ENCODE measurements at places on chromosomes 5 and 9. TPM values are rescaled to one million over a fixed set of nuclear protein-coding genes. Genes with fewer than 3 reads are reported as not detected.

The MEIKIN gene
- not detected for total RNA-seq

- peak; percentile 40 for DNase-seq
Measured at GRCh38 chr5:37789991-37790390, 49.9 kb downstream of the GDNF start.

GRCh38 chr9:72937545-72937944, 15.3 kb downstream of the ALDH1A1 start:
- no peak for DNase-seq

The CDX1 gene
- total RNA-seq = 0.65 TPM

The CDKN2B-AS1 gene
- 6.4 TPM for total RNA-seq

- no peak for DNase-seq
Measured at GRCh38 chr5:11378461-11378860, 525.8 kb downstream of the CTNND2 start.

DNA sequence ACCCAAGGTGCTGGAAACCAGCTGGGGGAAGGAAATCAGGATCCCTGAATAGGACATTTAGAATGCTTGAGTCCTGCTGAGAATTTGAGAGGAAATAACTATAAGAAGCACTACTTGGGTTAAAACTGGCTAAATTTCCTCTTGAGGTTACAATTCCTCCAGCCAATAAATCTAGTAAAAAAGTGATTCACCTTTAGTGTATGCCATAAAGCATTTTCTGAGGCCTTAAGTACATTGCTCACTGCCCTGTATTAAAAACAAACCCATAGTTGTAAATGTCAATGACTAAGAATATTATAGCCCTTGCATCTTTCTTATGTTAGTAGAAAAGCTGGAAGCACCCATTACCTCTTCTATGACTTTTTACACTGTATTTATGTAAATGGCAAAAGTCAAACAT, 634.7 kb upstream of the ARRDC3 start:
- DNase-seq = peak; percentile 8

GRCh38 chr5:173488144-173488543, 128.3 kb downstream of the BOD1 start:
- DNase-seq = no peak

DNA sequence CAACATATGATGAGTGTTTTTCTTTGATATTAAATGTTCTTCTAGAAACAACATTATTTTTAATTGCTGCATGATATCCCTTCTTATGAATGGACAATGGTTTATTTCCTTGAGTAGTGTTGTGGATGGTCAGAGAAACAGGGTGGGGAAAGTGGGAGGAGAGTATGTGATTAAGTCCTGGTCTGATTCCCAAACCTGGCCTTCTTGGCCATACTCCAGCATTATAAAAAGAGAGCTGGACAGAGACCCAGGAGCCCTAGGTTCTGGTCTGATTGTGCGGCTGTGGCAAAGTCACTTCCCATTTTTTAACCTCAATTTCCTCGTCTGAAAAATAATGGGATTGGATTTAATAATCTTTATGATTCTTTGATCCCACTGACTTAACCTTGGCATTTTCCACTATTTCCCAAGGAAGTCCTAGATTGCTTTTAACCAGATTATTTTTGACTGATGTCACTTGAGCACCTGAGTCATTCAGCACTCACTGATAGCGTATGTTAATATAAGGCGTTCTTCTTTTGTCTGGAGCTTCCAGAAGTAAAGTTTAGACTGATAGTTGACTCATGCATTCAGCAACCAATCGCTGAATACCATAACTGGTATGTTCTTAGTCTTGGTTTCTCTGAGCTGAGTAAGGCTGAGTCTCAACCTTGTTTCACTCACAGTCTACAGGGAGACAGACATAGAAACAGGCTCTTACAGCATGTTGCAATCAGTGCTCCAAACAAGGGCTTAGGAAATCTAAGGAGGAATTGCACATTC, 26.2 kb downstream of the OSMR start:
- peak; percentile 99 for DNase-seq

DNA sequence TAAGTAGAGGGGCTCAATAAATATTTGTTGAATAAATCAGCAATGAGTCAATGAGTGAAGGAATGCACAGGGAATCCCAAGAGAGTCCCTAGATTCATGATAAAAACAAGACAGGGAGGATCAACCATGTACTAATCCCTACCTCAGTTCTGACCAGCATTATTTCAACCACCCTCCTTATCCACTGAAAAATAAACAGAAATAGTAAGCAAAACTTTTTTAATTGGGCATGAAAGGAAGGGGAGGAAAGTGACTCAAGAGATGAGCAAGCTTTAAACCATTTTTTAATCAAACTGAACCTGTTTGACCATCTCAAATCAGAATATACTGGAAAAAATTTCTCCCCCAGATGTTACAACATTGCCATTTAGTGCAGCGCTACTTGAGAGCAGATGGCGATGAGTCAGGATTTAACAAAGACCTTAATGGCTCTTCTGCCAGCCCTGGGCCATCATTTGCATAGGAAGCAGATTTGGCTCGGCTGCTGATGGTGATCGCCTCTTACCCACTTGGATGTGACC, 194.8 kb upstream of the SLC30A5 start:
- peak; percentile 46 for DNase-seq

- DNase-seq = peak; percentile 91
Measured at GRCh38 chr5:61313960-61314681, 17.9 kb upstream of the ZSWIM6 start.

- no peak for DNase-seq
Measured at GRCh38 chr9:119083673-119084072, 285.6 kb downstream of the BRINP1 start.

DNA sequence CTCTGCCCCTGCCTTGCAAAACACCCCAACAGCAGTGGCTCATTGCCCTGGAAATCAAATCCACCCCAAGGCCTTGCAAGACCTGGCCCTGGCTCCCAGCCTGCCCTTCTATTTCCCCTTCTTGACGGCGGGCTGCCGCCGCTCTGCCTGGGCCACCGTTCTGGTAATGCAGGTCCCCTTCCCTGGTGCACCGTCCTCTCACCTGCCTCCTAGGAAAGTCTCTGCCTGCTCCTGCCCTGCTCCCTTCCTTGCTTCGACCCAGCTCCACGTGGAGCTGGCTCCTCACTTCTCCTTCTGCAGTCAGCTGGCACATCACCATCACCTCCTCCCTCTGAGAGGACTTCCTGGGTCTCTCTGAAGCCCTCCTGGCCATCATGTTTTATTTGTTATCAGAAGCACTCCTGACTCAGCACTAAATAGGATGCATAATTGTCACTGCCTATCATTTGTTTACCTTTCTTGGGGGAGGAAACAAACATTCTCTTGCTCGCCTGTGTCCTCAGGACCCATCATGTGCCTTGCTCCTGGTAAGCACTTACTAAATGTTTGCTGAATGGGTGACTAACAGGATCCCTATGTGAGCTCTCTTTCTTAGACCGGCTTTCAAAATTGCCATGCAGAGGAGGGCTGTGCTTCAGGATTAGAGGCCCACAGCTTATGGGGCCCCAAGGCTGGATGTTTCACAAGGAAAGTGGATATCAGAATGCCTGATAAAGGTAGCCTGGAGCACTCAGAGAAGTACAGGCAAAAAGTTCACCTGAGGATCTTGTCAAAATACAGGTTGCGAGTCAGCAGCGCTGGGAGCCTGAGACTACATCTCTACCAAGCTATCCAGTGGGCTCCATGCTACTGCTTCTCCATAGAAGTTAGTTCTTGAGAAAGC, 19.6 kb upstream of the C5orf47 start:
- peak; percentile 52 for DNase-seq

- DNase-seq = no peak
Measured at GRCh38 chr5:151730381-151730780, 28.1 kb downstream of the ATOX1 start.

DNA sequence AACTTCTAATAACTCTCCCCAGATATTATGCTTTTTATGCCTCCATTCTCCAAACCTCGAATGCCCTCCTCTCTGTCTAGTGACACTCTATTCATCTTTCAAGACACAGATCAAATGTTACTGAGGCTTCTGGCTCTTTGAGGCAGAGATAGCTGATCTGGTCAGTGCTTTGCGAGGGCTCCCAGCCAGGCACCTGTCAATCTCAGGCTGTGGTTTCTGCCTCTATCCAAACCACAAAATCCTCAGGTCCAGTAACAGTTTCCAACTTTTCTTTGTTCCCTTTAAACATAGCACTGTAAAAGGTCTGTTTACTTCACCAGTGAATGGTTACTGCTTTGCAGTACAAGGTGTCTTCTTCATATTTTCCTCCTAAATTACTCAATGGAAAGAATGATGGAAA, 11.5 kb upstream of the STK32A start:
- DNase-seq = no peak

DNA sequence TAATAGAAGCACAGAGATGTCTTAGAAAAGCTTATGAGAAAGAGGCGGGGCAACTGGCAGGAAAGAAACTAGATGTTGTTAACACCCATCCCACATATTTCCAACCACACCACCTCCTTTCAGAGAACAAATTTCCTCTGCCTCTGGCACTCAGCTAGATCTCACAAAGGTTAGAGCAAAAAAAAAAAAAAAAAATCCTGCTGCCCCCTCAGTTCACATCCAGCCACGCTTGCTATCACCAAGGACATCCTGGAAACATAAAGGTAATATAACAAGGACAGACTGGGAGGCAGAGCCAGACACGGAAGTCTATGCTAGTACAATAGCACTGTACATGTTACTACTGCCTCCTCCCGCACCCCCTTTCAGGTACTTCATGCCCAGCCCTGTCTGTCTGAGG, 238.0 kb upstream of the PTGER4 start:
- DNase-seq = no peak

GRCh38 chr9:89464300-89464901, 33.5 kb downstream of the SEMA4D start:
- no peak for DNase-seq

GRCh38 chr9:131999692-132000551, 79.7 kb downstream of the MED27 start:
- peak; percentile 59 for DNase-seq

The KIF12 gene
- total RNA-seq = not detected

GRCh38 chr5:132009706-132010405, 1.6 kb downstream of the ACSL6 start:
- no peak for DNase-seq

DNA sequence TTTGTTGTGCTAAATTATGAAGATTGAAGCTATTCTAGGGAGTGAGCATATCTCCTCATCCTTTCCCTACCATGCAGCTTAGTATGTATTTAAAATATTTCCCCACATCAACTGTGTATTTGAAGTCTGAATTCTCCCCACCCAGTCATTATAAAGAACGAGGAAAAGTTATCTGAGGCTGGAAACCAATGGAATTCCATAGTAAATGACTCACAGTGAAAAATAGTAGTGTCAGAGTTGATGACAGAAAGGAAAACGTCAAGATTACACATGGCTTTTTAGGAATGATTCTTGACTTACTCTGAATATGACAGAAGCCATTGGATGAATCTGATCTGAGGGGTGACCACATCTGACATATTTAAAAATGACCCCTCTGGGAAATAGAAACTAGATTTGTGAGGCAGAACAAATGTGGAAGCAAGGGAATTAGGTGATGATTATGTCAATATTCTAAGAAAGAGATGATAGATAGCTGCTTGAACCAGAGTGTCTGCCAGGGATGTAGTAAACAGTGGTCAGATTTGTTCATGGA, 1768.9 kb upstream of the CDH9 start:
- no peak for DNase-seq

- DNase-seq = no peak
Measured at GRCh38 chr5:54315736-54316528, 5.6 kb upstream of the ARL15 start.

GRCh38 chr5:96714450-96714849, 52.3 kb downstream of the CAST start:
- DNase-seq = peak; percentile 57

GRCh38 chr5:92795633-92796032, 785.4 kb downstream of the NR2F1-AS1 start:
- DNase-seq = no peak

The SLC6A19 gene
- total RNA-seq = not detected

The PRSS3 gene
- total RNA-seq = 5.7 TPM

- DNase-seq = no peak
Measured at GRCh38 chr9:15549611-15550010, 3.2 kb upstream of the CCDC171 start.

DNA sequence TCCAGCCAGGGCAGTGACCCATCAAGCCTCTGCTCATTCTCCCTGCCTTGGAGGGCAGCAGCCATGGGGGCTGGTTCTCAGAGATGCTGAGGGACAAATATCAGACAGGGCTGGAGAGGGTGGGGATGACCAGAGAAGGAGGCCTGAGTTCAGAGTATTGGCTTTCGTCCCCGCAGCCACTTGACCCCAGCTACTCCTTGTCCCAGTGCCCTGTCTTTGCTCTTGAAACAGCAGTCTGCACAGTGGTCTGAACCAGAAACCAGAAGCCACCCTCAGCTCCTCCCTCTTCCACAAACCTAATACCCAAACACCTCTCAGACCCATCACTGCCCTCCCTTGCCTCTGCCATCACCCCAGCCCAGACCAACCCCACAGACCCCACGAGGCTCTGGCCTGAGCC, 36.3 kb upstream of the SMIM23 start:
- DNase-seq = no peak

DNA sequence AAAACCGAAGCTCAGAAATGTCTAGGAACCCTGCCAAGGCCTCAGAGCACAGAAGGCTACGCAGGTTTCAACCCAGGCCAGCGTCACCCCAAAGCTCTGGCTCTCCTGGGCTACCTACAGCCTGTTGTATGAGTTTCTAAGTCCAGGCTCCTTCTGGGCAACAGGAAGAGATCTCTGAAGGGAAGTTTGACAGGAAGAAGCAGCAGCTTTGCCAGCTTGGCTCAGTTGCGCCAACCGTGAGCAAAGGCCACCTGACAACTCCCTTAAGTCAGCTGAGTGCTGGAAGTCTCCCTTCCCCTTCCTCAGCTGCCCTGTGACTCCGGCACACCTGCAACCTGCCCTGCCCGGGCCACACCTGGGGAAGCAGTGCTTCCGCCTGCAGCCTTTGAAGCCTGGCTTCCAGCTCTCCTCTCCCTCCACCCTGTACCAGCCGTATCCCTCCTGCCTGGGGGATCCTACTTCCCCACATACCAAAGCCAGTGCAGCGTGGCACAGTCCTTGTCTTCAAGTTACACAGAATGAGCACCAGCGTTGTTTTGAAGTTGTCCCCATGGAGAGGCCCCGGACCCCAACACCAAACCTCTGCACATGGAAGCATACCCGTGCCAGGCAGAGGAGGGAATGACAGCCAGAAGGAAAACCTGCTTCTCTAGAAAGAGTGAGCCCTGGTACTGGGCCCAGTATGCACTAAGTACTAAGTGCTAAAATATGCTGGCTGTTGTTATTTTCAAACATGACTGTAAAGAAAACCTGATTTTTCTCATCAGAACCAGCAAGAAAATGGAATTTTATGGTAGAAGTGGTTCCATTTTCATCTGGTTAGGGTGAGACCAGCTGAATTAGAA, 36.5 kb downstream of the SHB start:
- DNase-seq = no peak

DNA sequence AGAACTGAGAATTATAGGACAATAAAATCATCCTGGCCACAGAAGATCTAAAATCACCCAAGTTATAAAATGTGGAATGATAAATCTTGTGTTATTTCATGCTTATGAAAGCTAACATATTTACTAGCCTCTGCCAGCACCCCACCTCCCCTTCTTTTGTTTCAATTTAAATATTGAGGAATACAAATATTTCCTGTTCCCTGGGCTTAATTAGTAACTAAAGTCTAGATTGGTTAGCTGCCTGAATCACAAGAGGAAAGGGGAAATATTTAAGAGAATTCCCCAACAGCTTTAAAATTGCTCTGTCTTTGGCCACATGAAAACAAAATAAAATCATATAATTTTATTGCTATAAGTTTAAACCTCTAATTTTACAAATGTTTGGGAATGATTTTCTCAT, 287.0 kb downstream of the PRELID2 start:
- DNase-seq = no peak

The KIF20A gene
- total RNA-seq = 1.3 TPM
